ENCODE measurements at places on chromosomes 4 and X.

DNA sequence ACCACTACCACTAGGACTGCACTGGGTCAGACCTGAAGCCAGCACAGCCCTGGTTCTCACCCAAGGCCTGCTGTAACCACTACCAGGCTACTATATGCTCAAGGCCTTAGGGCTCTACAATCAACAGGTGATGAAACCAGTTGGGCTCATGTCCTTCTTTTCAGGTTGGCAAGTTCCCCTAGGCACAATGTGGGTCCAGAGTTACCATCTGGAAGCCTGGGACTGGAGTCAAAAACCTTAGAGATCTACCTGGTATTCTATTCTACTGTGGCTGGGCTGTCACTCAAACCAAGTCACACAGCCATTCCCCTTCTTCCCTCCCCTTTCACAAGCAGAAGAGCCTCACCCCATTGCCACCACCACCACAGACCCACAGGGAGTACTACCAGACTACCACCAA is 175.6 kb downstream of the RELL1 start:
- DNase-seq, result no peak

GRCh38 chr4:16804581-16804980 is 93.9 kb downstream of the LDB2 start:
- DNase-seq, result no peak

DNA sequence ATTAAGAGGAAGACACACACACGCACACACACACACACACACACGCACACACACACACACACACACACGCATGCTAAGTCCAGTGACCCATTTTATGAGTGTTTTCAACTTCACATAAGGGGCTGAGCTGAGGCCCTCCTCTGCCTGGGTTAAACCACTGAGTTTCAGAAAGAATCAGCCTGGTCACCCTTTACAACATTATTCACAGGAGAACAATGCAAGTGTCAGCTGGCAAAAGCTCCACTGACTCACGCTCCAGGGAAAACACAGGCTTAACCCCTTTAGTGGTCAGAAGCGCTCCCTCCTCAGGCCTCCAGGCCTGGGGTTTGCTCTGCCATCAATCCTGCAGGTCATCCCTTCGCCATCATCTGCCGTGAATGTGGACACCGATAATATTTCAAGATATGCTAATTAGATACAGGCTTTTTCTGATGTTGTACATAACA is 46.9 kb downstream of the ACOX3 start:
- DNase-seq, result no peak

DNA sequence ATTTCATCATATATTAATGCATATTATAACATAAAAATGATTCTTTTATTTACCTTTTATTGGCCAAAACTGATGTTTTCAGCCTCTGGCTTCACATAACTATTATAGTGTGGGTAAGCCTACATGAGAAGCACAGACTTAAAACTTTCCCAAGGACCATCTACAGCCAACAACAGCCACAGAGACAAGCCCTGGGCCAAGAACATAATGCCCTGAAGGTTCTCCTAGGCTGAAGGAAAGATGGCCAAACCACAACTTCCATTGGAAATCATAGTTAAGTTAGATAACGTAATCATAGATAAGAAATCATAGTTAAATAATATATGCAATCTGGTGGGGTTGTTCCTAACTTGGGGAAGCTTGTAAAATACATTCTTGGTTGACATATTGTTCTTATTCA is 280.0 kb upstream of the EMCN start:
- no peak for DNase-seq

DNA sequence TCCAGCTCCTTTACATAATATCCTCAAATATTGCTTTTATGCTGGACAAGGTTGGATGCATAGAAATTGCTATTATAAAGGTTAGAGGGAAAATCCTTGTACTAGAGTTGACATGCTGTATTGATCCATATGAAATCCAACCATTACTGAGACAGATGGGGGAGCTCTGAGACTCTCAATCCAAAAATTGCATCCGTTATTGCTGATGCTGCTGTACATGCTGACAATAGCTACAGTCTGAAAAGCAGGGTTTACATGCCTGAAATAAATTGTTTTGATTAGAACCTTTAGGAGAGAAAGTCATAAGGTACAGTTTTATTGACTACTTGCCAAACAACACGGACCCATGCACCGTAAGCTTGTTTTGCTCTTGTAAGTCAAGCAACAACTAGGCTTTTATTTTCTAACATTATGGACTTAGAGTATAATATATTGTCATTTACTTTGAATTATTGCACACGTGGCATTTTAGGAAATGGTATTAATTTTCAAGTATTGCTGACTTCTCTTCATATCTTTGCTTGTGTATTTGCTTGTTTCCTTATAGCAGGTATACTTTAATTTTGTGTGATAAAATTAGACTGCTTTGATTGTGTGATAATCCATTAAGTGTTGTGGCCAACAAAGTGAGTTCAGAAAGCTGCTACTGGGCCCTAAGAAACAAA is 1365.2 kb downstream of the STIM2 start:
- DNase-seq, result no peak

GRCh38 chrX:44705817-44706551 is 137.8 kb upstream of the DUSP21 start:
- DNase-seq, result no peak

DNA sequence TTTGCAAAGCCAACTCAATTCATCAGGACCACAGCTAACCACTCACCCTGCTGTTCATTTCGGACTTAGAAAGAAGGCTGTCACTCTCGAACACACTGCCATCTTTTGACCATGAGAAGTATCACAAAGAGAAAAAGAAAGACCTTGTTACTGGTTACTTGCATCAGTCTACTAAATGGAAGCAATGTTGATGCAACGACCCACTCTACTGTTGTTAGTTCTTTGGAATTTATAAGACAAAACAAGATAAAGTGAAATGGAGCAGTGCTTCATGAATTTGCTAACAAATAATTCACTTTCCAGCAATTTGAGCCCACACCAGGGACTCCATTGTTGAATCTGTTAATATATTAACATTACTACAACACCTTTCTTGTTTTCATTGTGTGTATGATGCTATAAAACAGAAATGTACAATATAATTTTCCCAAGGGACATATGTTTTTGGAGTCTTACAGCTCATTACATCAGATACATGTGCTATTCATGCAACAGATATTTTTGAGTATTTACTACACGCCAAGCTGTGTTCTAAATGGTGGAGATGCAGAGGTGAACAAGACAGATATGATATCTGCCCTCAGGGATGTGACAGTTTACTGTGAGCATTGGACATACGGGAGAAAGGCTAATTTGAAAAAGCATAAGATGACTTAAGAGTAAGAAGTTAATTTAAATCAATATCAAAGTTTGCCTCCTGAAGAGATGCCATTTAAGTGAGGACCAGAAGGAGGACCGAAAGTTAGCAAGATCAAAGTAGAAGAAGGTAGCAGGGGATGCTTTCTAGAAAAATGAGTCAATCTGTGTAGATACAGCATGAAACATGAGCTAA is 87.2 kb downstream of the AREG start:
- DNase-seq, result no peak

DNA sequence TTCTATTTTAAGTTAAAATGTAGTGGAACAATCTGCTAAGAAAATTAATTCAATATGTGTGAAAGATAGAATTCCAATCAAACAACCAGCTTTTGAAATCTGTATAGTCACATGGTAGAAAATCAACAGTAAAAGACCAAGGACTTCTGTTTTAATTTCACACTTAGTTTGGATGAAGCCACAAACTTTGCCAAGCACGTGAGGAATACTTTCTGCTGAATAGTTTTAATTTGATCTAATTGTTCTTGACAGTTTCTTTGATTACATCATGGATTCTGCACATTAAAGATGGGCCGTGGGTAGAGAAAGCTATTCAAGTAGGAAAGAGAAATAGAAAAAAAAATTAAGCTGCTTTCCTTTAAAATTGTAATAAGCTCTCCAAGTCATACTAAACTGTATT is 137.9 kb upstream of the FAM241A start:
- no peak for DNase-seq

DNA sequence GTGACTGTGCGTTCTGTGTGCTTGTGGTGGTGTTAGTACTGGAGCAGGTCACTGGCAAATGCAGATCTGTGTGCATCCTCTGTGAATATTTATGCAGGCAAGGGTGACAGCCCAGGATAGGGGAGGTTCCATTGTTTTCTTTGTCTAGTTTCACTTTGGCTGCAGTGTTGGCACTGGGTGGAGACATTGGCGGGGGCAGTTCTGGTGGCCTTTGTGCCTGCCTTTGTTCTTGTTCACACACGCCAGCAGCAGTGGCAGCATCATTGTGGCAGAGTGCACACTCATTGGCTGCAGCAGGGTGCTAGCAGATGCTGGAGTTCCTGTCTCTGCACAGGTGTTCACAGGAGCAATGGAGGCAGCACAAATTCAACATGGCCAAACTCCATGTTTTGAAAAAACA is 495.3 kb downstream of the UBE2NL start:
- no peak for DNase-seq

DNA sequence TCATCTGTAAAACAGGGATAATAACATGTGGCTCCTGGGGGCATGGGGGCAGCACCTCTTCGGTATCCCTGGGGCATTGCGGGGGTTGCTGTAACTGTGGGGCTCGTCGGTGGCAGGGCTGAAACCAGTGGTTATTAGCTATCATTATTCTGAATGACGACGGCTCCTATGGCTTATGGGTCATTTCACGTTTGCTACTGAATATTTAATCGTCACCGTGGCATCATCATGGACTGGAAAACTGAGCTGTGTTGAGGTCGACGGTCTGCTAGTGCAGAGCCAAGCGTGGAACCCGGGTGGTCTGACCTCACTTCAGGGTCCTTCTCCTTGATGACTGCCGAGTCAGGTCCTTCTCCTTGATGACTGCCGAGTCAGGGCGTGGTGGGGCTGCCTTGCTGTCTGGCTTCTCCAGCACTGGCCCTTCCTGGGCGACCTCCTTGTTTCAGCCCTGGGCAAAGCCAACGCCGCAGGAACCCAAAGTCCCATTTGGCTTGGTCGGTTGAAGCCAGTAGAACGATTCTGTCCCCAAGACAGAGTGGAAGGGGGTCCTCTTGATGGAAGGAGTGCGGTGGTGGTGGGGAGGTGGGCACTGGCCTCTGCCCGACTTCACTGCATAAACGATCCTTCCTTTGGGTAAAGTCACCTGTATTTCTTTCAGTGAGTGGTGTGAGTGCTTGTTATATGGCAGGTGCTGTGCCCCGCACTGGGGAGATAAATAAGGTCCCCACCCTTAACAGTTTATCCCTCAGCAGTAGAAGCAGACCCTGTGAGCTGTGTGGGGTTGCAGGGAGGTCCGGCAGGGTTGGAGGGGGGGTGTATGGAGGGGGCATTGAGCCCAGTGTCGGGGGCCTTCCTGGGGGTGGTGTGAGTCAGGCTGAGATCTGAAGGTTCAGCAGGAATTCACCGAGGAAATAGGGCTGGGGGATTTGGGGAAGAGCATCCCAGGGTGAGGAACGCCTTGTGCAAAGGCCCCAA is 40.8 kb downstream of the PSAPL1 start:
- DNase-seq, result no peak

DNA sequence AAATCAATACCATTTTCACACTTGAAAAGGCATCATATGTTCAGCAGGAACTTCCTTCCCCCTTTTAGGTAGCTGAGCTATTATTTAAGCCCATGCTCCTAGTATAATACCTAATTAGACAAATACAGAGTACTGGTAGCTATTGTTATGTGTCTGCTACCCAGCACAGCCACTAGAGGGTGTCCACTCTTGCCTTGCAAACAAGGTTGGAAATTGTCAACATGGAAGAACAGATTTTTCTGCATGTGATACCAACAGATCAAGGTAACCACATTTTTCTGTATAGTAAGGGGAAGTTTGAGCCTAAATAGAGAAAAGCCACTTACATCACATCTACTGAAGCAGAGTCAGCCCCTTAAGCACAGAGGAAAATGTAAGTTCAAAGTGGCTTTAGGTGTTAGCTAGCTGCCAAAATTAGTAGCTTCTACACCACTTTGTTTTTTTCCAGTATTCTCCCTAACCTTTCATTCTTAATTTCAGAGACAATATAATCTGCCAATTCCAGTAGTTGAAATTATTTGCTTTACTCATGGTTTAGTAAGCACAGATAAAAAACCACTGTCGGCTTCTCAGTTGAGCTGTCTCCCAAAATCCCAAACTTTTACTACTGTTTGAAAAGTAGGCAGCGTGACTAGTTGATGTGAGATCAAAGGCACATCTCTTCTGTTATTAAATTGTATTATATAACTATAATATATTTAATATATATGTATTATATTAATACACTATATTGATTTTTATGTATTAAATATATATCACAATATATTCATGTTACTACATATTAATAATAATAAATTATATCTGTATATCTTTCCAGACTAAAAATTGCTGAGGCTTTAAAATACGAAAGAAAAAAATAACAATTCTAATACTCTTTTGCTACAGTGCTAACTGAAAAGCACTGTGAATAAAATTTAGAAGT is 38.2 kb downstream of the EDNRA start:
- peak; percentile 10 for DNase-seq

DNA sequence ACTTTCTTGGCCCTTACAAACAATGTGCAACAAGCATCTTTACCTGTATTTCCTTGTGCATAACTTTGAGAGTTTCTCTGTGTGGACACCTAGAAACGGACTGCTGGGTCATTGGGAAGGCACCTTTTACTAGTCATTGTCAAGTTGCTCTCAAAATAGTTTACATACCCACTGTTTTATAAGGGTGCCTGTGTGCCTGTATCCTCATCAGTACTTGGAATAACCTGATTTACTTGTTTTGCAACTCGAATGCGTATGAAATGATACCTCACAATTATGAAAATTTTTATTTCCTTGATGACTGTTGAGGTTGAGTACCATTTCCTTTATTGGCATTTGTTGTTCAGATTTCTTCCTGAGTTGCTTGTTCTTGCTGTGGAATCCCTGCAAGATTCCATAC is 150.8 kb downstream of the STIM2 start:
- DNase-seq, result no peak

DNA sequence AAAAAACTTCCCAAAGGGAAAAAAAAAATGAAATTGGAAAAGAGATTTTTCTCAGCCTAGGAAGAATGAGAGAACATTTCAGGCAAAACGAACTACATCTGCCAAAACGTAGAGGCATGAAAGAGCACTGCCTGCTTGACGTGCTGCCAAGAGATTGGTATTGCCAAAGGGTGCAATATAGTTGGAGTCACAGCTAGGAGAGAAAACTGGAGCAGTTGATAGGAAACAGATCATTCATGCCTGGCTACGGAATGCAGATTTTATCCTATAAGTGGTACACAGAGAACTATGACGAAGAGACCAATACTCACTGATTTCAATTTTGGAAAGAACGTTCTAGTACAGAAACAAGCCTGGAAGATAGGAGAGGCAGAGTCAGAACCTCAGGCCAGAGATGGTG is 68.4 kb upstream of the IQCM start:
- no peak for DNase-seq

- no peak for DNase-seq
Measured at GRCh38 chr4:107363125-107363524, 327.0 kb upstream of the DKK2 start.

Measured in stimulated activated CD4-positive, alpha-beta T cell treated with anti-CD3 and anti-CD28 coated beads, Interleukin-15, amount 100 ng/mL, for 48 hours (primary cell).